NCI-H510A (cell line): ENCODE measurements at places on chromosomes 12 and 14.

DNA sequence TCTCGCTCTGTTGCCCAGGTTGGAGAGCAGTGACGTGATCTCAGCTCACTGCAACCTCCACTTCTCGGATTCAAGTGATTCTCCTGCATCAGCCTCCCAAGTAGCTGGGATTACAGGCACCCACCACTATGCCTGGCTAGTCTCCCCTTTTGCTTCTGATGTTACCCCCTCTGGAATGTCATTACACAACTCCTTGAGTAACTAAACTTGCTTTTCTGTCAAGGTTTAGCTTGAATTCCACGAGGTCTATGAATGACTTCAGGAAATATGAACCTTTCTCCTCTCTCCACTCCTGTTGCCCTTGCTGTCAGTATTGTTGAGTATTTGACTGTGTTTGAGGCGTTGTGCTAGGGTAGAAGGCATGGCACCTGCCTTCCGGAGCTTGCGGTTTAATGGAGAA, 16.8 kb upstream of the RTRAF start:
- no peak for DNase-seq

DNA sequence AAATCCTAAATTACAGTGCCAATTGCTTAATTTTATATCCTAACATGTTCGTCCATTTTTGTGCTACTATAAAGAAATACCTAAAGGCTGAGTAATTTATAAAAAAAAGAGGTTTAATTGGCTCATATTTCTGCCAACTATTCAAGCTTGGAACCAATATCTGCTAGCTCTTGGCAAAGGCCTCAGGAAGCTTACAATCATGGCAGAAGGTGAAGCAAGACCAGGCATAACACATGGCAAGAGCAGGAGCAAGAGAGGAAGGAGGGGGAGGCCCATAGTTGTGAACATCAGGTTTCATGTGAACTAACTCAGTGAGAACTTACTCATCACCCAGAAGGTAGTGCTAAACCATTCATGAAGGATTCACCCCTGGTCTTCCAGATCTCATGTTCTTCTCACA, 494.3 kb downstream of the CCER1 start:
- no peak for DNase-seq

DNA sequence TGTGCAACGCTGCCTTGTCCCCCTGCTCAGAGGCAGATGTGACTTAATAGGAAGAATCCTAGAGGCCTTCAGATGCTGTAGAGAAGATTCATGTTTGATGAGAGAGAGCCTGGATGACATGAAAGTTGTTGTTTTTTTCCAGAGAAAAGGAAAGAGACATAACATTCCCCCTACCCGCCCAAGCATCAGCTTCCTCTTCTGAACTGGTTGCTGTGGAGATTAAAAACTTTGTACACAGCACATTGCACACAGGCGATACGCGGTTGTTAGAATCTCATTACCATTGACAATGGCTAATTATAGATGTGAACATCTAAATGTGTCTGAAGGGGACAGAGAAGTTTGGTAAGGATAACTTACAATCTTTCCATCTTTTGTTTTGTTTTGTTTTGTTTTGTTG, 13.6 kb upstream of the ETFBKMT start:
- no peak for DNase-seq

DNA sequence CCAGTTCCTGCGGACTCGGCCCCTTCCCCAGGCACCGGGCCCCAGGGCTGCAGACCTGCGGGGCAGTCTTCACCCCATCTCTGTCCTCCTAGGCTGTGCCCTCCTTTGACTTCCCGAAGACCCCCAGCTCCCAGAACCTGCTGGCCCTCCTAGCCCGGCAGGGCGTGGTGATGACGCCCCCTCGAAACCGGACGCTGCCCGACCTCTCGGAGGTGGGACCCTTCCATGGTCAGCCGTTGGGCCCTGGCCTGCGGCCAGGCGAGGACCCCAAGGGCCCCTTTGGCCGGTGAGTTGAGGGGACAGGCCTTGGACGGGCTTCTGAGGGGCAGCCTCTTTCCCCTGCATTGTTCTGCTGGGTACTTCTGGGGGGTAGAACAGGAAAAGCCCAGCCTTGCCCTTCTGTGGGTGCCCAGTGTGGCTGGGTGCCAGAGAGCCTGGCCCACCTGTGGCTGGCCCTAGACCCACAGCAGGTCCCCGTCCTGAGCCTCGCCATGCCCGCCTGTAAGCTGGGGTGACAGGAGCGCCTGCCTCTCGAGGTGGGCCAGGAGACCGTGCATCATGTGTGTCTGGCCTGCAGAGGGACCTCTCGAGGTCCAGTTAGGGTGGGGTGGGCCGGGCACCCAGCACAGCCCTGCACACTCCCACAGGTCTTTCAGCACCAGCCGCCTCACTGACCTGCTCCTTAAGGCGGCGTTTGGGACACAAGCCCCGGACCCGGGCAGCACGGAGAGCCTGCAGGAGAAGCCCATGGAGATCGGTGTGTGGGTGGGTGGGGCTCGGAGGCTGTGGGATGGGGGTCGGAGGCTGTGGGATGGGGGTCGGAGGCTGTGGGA, 12.6 kb upstream of the PUS1 start:
- no peak for DNase-seq

GRCh38 chr12:116150452-116150851, 127.0 kb downstream of the MED13L start:
- DNase-seq: no peak

DNA sequence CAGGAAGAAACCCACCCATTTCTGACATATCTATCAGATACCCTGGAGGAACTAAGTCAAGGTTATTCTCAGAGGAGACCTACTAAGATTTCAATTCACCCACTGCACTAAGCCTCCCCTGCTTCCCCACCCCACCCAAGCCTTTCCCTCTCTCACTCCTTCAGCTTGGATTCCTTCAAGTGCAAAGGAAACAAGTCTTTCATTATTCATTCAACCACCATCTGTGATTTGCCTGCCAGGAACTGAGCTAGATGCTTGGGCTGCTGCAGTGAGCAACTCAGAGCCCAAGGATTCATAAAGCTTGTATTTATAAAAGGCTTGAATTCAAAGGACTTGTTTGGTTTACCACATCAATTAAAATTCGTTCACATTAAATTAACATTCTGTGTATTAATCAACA, 161.3 kb downstream of the GXYLT1 start:
- no peak for DNase-seq

DNA sequence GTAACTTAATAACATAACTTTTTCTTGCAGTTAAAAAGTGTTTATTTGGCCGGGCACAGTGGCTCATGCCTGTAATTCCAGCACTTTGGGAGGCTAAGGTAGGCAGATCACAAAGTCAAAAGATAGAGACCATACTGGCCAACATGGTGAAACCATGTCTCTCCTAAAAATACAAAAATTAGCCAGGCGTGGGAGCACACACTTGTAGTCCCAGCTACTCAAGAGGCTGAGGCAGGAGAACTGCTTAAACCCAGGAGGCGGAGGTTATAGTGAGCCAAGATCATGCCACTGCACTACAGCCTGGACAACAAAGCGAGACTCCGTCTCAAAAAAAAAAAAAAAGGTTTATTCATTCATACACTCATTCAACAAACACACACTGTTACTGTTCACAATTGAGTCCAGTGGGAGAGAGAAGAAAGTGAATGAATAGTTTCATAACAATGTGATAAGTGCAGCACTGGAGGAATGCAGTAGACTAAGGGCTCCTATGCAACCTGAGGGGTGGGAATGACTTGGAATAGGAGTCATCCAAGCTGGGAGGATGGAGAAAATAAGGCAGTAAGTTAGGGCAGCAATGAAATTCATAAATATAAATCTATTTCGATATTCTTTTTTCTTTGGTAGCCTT, 19.8 kb downstream of the DAD1 start:
- DNase-seq: no peak
